Activated T-helper 1 cell treated with Interleukin-2 at 50 U/mL for 16 hours (primary cell): ENCODE measurements at places on chromosomes 12 and 14.
A peak's percentile ranks its signal among the peaks of the same experiment; 100 is the strongest.

- no peak for DNase-seq
Observed at GRCh38 chr12:62297321-62297720, 37.1 kb downstream of the USP15 start.

GRCh38 chr14:20682435-20683124 lies 1.8 kb upstream of the RNASE4 start:
- DNase-seq = peak; percentile 66

DNA sequence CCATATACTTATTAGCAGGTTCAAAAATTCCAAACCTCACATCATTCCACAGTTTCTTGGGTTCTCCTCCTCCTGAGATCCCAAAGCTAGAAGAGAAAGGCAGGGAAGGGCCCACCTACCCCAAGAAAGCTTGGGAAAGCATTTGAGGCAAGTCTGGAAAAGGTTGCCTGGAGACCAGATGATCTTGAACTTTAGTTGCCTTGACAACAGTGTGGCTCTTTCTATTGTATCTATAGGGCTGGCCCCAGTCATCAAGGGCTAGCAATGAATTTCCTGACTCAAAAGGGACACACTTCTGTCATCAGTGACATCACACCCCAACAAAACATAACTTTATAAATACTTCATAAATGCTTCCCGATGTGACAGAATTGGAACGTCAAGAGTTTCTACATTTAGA lies 40.0 kb downstream of the ZFYVE1 start:
- no peak for DNase-seq

GRCh38 chr12:112381406-112381882 lies 787 bp downstream of the HECTD4 start:
- peak; percentile 23 for DNase-seq

DNA sequence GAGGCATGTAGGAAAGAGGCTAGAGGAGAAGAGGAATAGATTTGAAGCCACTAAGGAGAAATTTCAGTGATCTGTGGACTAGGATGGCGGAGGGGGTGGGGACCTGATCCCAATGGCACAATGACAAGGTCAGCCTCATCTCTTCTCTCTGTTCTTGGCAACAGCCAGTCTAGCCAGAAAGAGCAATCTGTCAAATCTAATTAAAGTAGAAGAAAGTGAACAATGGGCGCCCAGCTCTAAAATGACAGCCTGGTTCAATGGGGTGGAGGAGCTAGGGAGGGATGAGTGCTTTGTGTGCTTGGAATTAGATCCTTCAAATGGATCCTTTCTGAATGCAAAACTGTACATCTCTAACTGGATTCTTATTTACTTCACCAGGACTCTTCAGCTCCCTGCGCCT lies 37.2 kb upstream of the TUBA1C start:
- DNase-seq = no peak

GRCh38 chr14:80447392-80447791 lies 236.1 kb upstream of the DIO2 start:
- no peak for DNase-seq

GRCh38 chr14:52080808-52081755 lies 12.2 kb upstream of the NID2 start:
- no peak for DNase-seq

GRCh38 chr12:4794491-4794890 lies 74.3 kb downstream of the GALNT8 start:
- DNase-seq = no peak

- DNase-seq = no peak
Observed at GRCh38 chr12:47237751-47238211, 158.0 kb upstream of the AMIGO2 start.

DNA sequence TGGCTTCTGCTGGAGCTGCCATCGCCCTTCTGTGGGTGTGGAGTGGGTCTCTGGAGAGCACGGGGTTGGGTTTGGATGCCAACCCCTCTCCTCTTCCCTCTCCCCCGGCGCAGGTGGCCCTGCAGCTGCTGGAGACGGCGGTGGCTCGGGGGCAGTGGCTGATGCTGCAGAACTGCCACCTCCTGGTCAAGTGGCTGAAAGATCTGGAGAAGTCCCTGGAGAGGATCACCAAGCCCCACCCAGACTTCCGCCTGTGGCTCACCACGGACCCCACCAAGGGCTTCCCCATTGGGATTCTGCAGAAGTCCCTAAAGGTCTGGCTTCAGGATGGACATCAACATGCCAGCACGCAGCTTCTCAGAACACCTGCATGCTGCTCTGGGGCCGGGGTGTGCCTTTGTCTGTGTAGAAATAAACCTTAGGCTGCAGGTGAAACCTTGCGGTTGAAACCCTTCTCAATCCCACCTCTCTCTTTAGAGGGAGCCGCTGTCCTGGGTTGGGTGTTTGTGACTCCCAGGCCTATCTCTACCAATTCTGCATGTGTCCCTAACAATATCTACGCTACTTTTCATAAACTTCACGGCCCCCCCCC lies 44.3 kb downstream of the CCDC92 start:
- no peak for DNase-seq

DNA sequence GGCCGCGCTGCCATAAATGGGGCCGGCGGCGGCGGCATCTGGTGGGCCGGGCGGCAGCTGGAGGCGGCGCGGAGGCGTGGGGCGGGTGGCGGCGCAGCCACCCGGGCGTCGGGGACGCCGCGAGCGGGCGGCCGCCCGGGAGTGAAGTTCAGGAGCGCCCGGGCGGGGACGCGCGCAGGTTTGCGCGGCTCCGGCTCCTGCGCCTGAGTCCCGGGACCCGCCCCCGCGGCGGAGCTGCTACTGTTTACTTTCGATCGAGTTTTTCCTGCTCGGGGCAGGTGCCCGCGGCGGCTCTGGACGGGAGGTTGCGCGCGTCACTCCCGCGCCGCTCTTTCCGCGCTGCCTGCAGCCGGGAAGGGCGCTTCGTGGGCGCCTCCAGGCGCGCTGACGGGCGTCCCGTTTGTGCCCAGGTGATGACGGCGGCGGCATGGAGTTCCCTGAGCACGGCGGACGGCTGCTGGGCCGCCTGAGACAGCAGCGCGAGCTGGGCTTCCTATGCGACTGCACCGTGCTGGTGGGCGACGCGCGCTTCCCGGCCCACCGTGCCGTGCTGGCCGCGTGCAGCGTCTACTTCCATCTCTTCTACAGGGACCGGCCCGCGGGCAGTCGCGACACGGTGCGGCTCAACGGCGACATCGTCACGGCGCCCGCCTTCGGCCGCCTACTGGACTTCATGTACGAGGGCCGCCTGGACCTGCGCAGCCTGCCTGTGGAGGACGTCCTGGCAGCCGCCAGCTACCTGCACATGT lies at the start of gene ZBTB42:
Gene ZBTB42, plus strand, starts transcription at position 331 of the 749 bp plus-strand sequence. Its CDS starts 97 bp downstream, at position 428.
- peak; percentile 59 for DNase-seq

DNA sequence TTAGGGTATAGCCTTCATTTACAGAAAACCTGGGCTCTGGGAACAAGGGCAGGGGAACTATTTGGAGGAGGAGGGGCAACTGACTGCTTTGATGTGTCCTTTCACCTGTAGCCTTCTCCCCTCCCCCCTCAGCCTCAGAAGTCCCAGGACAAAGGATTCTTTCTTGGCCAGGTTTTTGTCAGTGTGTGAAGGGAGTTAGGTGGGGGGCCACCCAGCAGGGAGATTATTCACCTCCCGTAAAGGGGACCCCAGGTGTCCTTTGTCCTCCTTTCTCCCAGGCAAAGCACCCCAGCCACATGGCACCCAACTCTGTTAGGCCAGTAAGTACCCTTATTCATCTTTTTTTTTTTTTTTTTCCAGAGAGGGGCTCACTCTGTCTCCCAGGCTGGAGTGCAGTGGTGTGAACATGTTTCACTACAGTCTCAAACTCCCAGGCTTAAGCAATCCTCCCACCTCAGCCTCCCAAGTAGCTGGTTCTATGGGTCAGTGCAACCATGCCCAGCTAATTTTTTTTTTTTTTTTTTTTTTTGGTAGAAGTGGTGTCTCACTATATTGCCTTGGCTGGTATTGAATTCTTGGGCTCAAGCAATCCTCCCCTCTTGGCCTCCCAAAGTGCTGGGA lies 723 bp upstream of the NFE2 start:
- no peak for DNase-seq

- DNase-seq = no peak
Observed at GRCh38 chr14:83147006-83147405, 1613.4 kb upstream of the SEL1L start.

- no peak for DNase-seq
Observed at GRCh38 chr14:67573228-67574010, 26.6 kb downstream of the PIGH start.

- DNase-seq = no peak
Observed at GRCh38 chr12:18415227-18415626, 153.9 kb downstream of the PIK3C2G start.

- DNase-seq = no peak
Observed at GRCh38 chr12:72037006-72037795, 98.6 kb downstream of the TPH2 start.

- no peak for DNase-seq
Observed at GRCh38 chr14:54771411-54772027, 131.1 kb downstream of the GCH1 start.

DNA sequence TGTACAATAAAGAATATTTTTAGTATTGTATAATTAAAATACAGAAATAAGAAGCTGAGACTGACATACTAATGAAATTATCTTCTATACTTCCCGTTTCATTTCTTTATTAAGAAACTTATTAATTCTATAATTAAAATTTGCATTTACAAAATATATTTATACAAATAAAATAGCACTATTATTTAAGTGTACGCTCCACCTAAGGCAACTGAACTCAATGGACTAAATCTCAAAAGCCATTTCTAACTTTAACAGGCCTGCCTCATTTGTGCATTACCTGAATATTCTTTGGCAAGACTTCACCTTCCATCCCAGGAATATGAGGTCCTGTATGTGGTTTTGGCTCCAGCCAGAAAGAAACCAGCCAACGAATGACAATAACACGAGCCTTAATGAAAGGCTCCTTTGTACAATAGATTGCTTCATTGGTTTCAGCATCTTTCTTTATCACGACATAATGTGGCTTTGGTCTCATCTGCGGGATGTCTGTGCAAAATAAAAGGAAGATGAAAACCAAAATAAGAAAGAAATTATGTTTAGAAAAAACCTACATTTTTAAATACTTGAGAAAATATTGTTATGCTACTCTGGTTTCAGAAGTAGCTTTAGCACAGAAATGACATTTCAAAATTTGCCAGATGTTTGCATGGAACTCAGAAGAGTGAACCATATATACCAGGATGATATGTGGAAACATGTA lies 58.7 kb downstream of the RALGAPA1 start:
- DNase-seq = no peak

- no peak for DNase-seq
Observed at GRCh38 chr14:64434528-64434927, 30.8 kb upstream of the AKAP5 start.

- DNase-seq = no peak
Observed at GRCh38 chr12:51082561-51083125, 753 bp downstream of the CSRNP2 start.

GRCh38 chr12:2395354-2395977 lies 342.7 kb downstream of the CACNA1C start:
- no peak for DNase-seq

DNA sequence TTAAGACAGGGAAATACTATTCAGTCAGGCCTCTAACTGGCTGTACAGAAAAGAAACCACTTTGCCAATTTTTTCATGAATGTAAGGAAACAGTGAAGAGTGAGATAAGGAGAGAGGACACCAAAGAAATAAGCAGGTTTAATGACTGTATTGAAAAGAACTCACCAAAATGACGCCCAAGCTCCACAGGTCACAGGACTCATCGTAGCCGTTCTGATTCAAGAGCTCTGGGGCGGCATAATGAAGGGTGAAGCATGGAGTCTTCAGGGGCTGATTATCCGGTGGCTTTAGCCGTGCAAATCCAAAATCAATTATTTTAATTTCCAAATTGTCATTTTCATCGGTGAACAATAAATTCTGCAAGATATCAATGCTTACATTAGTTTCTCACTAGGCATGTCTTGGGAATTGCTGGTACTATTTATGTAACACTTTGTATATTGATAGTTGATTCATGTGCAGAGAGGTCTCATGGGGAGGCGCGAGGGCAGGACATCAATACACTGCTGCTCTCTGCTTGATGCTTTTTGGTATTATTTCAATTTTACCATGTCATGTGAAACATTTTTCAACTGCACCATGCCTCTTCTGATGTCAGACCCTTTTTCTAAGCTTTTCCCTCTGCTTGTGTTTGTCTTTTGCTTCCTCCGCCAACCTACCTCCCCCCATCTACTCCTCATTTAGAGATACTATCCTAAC lies 74.2 kb upstream of the TTC7B start:
- DNase-seq = no peak

DNA sequence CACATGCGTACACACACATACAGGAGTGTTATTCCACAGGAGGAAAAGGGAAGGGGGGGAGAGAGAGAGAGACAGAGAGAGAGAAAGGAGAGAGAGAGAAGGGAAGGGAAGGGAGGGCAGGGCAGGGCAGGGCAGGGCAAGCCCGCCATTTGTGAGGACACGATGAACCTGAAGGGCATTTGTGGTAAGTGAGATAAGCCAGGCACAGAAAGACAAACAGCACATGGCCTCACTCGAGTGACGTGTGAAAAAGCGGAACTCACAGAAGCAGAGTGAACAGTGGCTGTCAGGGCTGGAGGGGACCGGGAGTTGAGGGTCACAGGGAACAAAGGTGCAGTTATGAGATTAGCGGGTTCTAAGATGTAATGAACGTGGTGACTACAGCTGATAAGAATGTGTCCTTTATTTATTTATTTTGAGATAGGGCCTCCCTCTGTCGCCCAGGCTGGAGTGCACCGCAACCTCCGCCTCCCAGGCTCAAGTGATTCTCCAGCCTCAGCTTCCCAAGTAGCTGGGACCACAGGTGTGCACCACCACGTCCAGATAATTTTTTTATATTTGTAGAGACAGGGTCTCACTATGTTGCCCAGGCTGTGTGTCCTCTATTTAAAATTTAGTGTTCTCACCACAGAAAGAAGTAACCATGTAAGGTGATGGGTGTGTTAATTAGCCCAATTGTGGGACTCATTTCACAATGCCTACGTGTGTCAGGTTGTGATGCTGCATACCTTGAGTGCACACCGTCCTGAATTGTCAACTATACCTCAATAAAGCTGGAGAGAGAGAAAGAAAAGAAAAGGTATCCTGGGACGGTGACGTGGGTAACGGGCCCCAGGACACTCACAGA lies 18.7 kb upstream of the FBRSL1 start:
- no peak for DNase-seq

- DNase-seq = no peak
Observed at GRCh38 chr12:55862286-55862685, 19.6 kb upstream of the MMP19 start.

DNA sequence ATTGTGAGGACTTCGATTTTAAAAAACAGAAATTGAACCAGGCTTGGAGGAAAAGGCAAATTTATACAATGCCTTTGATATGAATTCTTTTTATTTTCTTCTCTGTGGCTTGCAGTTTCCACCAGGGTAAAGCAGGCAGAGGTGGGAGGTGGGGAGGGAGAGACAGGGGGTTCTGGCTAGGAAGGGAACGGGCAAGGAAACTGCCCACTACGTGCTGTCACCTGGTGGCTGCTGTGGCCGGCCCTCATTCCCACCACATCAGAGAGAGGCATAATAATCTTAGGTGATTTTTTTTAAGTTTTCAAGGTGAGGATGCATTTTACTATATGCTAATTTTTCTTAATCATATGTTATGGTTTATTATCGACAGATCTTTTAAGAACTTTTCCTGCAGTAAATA lies 145.8 kb downstream of the CACNA1C start:
- DNase-seq = no peak

DNA sequence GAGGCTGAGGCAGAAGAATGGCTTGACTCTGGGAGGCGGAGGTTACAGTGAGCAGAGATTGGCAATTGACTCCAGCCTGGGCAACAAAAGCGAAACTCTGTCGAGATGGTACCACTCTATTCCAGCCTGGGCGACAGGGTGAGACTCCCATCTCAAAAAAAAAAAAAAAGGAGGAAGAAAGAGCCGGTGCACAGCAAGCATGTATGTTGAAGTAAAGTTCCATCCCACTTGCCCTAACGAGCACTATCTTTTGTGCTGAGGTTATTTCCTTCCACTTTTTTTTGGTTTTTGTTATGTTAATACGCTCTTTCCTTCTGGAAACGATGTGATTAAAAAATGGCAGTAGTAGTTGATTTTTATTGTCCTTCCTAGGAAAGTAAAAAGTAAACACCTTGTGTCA lies 19.5 kb upstream of the GOLGA5 start:
- DNase-seq = no peak
